ENCODE measurements at places on chromosomes 1 and 21.
A peak's percentile ranks its signal among the peaks of the same experiment; 100 is the strongest.

- DNase-seq: no peak
Observed at GRCh38 chr1:177505905-177506590, 335.3 kb downstream of the BRINP2 start.

- no peak for DNase-seq
Observed at GRCh38 chr21:34097442-34097841, 24.1 kb downstream of the MRPS6 start.

DNA sequence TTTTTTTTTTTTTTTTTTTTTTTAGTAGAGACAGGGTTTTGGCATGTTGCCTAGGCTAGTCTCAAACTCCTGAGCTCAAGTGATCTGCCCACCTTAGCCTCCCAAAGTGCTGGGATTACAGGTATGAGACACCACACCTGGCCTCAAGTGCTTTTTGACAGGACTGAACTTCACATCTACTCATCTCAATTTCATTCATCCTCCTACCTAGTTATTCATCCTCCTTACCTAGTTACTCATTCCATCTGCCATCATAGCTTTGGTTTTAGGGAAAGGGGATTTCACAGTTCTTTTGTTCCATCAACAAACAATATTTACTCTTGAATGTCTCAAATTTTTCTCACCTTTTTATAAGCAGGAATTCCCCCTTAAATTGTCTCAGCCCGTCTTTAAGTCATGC is 38.6 kb upstream of the RALGPS2 start:
- DNase-seq: no peak

DNA sequence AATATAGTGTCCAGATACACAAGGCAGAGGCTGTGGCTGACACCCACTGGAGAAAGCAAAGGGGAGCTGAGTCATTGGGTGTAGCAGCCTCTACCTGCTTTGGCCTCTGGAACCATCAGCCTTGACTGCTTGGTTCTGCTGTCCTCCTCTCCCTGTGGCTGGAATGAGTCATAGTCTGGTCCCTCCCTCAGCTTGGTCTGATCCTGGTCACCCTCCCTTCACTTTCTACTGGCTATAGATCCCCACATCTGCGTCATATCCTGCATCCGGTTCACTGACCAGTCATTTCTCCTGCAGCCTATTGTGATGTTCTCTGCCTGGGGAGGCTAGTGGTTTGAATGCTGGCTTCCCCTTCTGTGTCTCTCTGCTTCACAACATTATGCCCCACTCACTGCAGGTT is 372.8 kb upstream of the DAB1 start:
- DNase-seq: no peak

GRCh38 chr1:215146240-215146975 is 63.9 kb downstream of the KCNK2 start:
- no peak for DNase-seq

- DNase-seq: no peak
Observed at GRCh38 chr1:178566187-178566586, 53.3 kb downstream of the TEX35 start.

GRCh38 chr1:229470406-229471043 is 36.6 kb upstream of the ACTA1 start:
- no peak for DNase-seq

- peak; percentile 47 for DNase-seq
Observed at GRCh38 chr1:99808391-99809115, 41.6 kb upstream of the AGL start.

- no peak for DNase-seq
Observed at GRCh38 chr1:3241673-3242407, 172.8 kb downstream of the PRDM16 start.

GRCh38 chr1:31627930-31628559 is 10.6 kb downstream of the HCRTR1 start:
- no peak for DNase-seq

- DNase-seq: no peak
Observed at GRCh38 chr1:59151387-59151761, 145.5 kb upstream of the FGGY start.

- no peak for DNase-seq
Observed at GRCh38 chr1:164583835-164584539, 25.0 kb downstream of the PBX1 start.

GRCh38 chr1:3161176-3161840 is 92.3 kb downstream of the PRDM16 start:
- no peak for DNase-seq

DNA sequence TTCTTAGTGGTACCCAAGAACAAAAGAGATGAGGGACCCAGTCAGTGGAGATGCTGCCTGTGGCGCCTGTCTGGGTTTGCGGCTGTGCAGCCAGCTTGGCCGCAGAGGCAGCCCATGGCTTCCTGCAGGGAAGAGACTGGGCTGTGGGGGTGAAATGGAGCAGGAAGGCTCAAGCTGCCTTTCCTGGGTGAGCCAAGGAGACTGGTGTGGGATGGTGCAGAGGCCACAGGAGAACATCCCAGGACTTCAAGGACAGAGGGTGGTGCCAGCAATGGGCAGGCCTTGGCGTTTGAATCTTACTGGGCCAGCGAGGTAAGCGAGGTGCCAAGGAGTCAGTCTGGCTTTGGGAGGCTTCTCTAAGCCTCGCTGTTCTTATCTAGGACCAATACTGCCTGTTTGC is 26.4 kb downstream of the KCNA10 start:
- no peak for DNase-seq

DNA sequence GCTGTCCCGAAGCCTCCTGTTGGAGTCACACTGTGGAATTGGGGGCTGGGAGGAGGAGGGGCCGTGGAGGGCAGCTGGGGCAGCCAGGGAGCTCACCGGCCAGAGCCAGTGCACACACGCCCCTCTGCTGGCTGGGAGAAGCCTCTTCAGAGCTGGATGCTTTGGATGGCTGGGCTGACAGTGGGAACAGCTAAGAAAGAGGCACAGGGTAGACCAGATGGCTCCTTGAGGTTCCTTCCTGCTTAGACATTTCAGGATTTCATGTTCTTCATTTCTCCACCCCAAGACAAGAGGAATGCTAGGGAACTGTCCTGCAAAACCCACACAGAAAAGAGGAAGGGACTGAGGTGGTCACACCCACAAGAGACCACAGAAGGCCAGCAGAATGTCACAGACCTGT is 254.8 kb upstream of the VAMP3 start:
- no peak for DNase-seq

- peak; percentile 80 for DNase-seq
Observed at GRCh38 chr1:2148691-2149090, 45.9 kb downstream of the FAAP20 start.

- no peak for DNase-seq
Observed at GRCh38 chr1:176205332-176205914, 1.7 kb downstream of the COP1 start.

- no peak for DNase-seq
Observed at GRCh38 chr1:55382806-55383305, 167.7 kb upstream of the USP24 start.

- DNase-seq: no peak
Observed at GRCh38 chr1:241362350-241362749, 5.3 kb upstream of the RGS7 start.

GRCh38 chr21:16870103-16870502 is 642.7 kb upstream of the CXADR start:
- no peak for DNase-seq

DNA sequence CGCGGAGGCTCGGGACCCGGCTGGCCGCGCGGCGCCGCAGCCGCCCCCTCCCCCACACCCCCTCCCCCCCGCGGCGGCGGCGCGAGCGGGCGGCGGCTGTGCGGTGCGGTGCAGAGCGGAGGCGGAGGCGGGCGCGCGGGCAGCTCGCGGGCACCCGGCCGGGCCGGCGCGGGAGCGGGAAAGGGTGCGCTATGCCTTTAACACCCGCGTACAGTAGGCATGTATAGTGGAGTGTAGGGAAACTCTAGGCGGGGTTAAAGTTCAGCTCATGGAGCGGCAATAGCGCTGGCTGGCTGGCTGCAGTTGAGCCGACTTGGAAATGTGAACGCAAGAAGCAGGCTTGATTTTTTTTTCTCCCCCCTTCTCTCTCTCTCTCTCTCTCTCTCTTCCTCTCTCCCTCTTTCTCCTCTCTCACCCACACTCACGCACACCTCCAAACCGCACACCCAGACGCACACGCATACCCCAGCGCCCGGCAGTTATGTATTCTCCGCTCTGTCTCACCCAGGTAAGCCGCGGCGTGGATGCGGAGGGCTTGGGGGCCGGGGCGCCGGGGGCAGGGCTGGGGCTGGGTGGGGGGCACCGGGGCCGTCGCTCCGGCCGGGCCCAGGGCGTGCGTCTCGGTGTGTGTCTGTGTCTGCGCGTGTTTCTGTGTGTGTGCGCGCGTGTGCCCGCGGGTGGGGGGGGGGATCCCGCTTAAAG is at the start of gene NFIA:
Gene NFIA, plus strand, starts transcription at position 251 of the 702 bp plus-strand sequence.
- peak; percentile 32 for DNase-seq

DNA sequence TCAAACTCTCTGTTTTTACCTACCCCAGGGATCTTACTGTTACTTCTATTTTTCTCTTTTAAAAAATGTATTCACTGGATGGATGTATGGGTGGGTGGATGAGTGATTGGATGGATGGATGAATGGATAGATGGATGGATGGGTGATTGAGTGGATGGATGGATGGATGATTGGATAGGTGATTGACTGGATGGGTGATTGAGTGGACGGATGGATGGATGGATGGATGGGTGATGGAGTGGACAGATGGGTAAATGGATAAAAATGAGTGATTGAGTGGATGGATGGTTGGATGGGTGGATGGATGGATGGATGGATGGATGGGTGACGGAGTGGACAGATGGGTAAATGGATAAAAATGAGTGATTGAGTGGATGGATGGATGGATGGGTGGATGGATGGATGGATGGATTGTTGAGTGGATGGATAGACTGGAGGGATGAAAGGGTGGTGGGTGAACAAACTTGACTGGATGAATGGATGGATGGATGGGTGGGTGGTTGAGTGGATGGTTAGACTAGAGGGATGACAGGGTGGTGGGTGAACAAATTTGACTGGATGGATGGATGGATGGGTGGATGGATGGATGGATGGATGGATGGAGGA is 118.0 kb upstream of the ZBTB40 start:
- DNase-seq: no peak

DNA sequence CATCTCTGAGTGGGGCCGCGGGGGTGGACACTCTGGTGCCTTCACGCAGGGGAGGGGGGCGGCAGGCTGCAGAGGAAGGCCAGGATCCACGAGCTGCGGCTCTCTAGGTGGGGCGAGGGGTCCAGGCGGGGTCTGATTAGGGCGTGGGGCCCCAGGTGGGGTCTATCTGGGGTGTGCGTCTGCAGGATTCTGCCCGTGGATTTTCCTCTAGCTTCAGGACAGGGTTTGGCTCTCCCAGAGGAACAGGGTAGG is 6.3 kb downstream of the JMJD4 start:
- no peak for DNase-seq

DNA sequence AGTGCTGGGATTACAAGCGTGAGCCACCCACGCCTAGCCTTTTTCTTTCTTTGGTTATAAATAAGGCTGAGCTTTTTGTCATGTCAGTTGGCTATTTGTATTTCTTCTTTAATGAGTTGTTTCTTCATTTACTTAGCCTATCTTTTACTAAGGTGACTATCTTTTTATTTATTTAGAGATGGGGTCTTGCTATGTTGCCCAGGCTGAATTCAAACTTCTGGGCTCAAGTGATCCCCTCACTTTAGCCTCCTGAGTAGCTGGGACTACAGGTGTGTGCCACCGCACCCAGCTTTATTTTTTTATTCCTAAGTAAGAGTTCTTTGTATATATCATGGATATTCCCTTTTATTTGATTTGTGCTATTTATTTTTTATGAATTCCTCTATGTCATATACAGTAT is 11.9 kb downstream of the DMBX1 start:
- DNase-seq: no peak

DNA sequence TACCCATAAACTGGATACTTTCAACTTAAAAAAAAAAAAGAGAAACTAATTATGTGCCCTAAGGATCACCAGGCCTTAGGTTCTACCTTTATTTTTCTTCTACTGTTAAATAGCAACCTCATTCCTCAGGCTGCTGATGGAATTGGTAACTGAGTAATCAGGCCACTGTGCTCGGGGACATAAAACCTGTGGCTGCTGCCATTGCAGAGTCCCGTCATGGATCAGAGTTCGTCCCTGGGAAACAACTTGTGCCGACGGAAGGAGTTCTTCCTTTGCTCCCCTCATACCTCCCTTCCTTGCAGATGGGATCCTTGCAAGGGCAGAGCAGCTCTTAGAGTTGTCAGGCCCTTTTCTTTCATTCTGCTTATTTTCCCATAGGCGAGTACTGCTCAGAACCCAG is 123.6 kb downstream of the PBX1 start:
- DNase-seq: no peak

DNA sequence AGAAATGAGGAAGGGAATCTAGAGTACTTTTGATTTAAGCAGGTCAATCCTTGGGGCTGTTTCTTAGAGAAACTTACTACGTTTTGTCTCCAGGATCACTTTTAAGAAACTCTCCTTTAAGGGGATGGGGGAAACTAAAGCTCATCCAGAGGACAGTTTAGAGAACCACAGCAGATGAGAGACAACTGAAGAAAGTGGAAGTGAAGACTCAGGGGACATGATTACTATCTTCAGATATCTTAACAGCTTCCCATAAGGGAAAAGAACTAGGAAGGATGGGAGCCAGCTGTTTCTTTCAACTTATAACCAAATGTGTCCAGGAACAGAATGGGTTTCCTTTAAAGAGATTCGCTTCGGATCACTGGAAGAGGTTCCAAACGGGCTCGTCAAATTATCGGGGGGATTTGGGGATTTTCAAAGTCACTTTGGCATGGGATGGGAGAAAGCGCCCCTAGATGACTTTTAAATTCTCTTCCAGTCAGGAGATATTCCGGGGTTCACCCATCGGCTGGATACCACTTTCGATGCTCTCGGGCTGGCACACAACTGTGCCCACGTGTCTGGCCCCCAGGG is 1.2 kb downstream of the SCMH1 start:
- DNase-seq: peak; percentile 8

GRCh38 chr1:1927751-1928150 is 8.7 kb upstream of the TMEM52 start:
- no peak for DNase-seq

Data from central memory CD4-positive, alpha-beta T cell (primary cell).